Activated CD4-positive, alpha-beta T cell treated with anti-CD3 and anti-CD28 coated beads for 1 hour (primary cell): ENCODE measurements at places on chromosomes 16 and 17.
A peak's percentile ranks its signal among the peaks of the same experiment; 100 is the strongest.

GRCh38 chr17:70028978-70029767 is 45.9 kb upstream of the KCNJ16 start:
- DNase-seq = no peak

DNA sequence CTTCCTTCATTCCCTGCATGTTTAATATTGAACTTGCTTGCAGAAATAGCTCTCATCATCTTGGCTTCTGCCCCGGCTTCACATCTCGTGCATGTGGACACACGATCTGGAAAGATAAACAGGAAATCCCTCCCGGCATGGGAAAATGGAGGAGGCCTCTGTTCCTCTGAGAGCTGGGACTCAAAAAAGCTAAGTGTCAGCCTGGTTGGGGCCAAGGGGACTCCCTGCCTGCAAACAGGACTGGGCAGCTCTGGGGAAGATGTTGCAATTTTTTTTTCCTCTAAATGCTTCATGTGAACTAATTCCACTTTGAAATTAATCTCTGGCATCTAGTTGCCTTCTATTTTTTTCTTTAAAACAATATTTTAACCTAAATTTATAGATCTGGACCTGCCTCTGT is 24.8 kb downstream of the ITPRIPL2 start:
- no peak for DNase-seq

DNA sequence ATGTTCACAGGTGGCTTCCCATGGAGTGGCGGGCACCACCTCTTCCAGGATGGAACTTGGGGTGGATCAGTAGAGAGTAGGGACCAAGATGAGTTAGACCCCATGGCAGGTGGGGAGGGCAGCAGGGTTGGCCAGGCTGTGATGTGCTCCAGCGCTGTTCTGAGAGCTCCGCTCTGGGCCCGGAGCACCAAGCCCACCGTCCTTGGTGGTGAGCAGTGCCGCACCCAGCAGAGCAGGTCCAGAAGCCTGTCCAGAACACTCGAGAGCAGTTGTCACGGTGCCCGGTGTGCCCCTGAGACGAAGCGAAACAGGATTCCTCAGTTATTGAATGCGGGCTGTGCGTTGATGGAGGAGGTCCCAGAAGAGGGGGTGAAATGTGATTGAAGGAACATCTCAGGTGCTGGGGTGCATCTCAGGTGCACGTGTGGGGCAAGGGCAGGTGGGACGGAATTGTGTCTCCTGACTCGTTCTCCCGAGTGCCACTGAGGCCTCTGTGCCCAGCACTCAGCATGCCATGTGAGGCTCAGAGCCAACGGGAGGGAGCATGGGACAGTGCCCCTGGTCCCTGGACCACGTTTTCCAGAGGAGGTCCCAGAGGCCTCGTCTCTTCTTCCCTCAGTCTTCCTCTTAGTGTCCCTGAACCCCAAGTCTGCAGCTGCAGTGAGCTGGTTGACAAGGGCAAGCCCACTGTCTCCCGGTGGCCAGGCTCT is 39.5 kb downstream of the COX4I1 start:
- no peak for DNase-seq

GRCh38 chr17:68734187-68734900 is 133.2 kb upstream of the FAM20A start:
- DNase-seq = no peak

GRCh38 chr17:21061971-21062526 is 19.2 kb upstream of the USP22 start:
- DNase-seq = no peak

- DNase-seq = no peak
Observed at GRCh38 chr17:69828087-69828486, 246.9 kb upstream of the KCNJ16 start.

GRCh38 chr17:65593092-65593854 is 31.8 kb upstream of the AXIN2 start:
- no peak for DNase-seq

- DNase-seq = no peak
Observed at GRCh38 chr16:2167068-2167638, 11.6 kb downstream of the TRAF7 start.

GRCh38 chr17:28849281-28849680 is 5.5 kb upstream of the ERAL1 start:
- DNase-seq = no peak

- no peak for DNase-seq
Observed at GRCh38 chr16:73418691-73419090, 370.8 kb upstream of the ZFHX3 start.

DNA sequence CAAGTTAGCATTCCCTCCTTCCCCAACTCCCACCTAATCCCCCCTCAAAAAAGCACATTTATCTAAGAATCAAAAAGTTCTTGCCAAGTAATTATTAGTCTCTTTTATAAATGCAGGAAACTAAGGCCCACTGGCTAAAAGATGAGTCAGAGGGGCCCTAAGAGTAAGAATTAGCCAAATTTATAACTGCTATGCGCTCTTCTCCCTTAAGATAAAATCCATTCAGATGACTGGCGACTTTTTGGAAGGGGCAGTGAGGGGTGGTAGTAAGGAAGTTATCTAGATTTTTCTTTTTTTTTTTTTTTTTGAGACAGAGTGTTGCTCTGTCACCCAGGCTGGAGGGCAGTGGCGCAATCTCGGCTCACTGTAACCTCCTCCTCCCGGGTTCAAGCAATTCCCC is 17.1 kb downstream of the ZNF652 start:
- no peak for DNase-seq

GRCh38 chr16:57528499-57529390 is 7.6 kb downstream of the CCDC102A start:
- DNase-seq = no peak

- no peak for DNase-seq
Observed at GRCh38 chr16:28590384-28591340, 6.2 kb downstream of the SULT1A2 start.

GRCh38 chr17:2070241-2071023 is 15.5 kb downstream of the HIC1 start:
- no peak for DNase-seq

DNA sequence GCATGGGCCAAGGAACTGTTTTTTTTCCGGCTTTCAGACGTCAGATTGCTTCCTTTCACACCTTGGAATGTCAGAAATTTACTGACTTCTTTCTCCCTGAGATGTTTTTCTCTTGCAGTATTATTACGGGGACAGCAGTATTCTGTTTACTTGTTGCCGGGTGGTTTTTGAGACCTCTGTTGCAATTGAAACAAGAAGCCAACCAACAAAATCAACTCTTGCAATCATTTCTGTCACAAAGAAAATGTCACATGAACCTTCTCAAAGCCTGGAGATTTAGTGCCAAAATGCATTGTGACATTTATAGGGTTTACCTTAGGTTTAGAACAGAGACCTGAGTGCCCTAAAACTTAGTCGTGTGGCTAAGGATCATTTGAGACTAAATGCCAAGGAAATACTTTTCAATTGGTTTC is 174.3 kb downstream of the MAP2K6 start:
- DNase-seq = no peak

GRCh38 chr17:5558815-5559785 is 25.2 kb downstream of the NLRP1 start:
- DNase-seq = no peak

DNA sequence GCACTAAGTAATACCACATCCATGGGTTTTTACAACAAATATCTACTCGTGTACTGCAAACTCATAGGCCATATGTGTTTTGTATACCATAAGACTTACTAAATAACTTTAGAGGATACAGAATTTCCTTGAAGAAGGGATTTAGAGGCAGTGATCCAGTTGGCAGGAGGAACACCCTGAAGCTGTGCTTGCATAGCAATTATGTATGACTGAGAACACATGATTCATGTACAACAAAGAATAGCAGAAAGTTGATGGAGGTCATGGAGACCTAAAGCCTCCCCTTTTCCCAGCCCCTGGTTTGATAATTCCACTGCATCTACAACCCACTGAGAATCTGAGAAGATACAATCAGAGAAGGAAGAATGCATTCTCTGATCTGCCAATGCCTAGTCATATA is 83.8 kb upstream of the PMFBP1 start:
- no peak for DNase-seq

DNA sequence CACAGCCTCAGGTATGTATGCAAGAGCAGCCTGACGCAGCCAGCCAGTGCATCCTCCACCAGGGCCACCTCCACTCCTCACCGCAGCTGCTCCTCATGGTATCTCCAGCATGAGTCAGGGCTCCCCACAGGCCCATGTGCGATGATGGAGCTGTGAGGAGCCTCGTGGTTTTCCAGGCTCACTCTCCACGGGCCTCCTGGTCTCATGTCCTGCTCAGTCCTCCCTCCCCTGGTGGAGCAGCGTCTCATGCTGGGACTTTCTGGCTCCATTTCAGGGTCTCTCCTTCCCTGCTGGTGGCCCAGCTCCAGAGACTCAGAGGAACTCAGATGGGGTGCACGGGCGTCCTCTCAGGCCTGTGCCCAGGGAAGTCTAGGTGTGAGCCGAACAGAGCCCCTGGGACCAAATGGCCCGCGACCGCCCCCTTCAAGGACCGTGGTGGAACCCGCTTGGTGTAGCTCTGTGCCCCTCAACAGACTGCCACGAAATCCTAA is 70.4 kb downstream of the METRNL start:
- no peak for DNase-seq

DNA sequence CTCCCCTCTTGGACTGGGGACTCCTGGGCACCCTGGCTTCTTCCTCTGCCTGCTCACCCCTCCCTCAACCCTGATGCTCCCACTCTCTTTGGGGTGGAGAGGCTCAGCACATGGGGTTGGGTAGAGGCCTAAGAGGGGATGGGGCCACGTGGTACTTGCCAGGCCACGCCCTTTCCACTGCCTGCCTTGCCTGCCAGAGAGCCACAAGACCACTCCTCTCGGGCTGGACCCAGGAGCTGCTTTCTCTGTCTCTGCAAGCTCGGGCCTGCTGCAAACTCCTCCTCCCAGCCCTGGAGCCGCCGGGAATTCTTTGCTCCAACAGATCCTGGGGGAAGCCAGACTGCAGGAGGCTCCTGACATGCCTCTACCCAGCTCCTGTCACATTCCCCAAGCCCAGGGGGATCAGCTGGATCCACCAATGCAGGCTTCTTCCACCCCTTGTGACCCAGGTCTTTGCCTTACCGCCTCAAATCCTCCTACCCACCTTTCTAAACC is 11.8 kb downstream of the DLX4 start:
- DNase-seq = no peak

GRCh38 chr16:77063676-77064016 is 127.3 kb upstream of the MON1B start:
- no peak for DNase-seq

DNA sequence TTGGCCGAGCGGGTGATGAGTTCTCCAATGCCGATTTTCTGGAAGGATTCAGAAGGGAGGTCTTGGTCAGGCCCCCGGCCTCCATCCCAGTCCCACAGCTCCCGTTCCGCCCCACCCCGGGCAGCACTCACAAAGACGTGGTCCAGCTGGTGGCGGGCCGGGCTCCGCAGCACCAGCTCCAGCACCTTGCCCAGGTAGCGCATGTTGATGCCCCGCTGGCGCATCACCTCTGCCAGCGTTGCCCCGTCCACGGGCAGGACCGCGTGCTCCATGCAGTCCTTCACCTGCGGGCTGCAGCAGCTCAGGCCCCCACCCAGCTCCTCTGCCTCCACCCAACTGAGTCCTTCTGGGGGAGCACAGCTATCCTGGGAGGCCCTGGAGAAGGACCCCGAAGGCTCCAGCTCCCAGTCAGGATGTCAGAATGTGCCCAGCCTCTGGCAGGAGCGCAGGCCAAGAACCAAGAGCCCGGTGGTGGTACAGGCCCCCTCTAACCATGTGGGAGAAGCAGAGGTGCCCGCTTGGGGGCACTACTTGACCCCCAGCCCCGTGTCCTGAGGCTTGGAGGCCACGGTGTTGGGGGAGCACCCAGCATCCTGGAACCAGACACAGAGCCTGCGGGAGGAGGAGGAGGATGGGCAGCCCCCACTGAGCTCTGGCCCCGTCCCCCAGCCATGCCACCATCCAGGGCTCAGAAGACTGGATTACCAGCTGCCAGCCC is 16.2 kb downstream of the CLUH start:
- peak; percentile 5 for DNase-seq

DNA sequence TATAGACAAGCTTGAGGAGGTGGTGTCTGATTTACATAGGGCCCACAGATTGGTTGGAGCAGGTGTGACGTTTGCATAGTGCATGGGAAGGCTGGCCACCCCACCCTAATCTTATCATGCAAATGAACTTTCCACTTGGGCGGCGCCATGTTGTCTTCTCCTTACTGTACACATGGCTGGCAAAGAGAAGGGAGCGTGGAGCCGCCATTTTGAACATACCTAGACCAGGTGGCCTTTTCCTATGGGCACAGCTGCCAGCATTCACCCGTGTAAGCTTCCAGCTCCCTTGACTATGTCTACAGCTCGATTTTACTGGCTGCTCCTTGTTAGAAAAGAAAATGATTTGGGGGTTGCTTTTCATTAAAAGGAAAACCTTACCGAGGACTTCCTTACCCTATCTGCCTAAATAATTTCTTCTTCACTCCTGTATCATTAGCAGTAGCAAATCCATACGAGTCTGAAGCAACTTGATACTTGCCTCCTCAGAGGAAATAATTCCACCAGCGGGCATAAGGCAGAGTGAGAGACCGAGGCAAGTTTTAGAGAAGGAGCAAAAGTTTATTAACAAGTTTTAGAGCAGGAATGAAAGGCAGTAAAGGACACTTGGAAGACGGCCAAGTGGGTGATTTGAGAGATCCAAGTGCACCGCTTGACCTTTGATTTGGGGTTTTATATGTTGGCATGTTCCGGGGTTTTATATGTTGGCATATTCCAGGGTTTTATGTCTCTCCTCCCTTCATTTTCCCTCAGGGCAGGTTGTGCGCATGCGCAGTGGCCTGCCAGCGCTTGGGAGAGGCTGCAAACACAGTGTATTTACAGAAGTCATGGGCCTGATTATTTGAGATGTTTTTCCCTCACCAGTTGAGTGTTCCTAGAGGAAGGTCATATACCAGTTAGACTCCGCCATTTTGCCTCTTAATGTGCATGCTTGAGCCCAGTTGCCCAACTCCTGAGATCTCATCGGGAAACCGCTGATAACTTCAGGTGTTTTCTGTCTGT is 65.7 kb downstream of the MARF1 start:
- no peak for DNase-seq

- DNase-seq = no peak
Observed at GRCh38 chr17:17557796-17558195, 33.7 kb downstream of the PEMT start.

DNA sequence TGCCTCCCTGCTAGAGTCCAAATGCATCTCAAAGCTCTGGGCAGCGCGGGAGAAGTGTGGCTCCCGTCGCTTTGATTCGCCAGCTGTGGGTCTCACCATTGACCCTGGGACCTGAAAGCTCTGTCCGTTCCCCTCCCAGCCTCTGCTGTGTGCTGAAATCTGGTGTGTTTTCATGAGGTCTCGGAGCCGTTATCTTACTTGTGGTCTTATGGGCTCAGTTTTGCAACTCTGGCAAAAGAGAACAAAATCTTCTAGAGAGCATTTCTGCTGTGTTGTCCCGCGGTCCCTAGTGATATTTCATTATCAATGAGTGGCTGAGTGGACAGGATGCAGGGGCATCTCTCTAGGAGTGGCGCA is 13.3 kb downstream of the CRISPLD2 start:
- no peak for DNase-seq

GRCh38 chr16:51710186-51710585 is 559.1 kb upstream of the SALL1 start:
- no peak for DNase-seq

- DNase-seq = no peak
Observed at GRCh38 chr17:9987779-9988585, 82.9 kb upstream of the RCVRN start.
